ENCODE measurements at places on chromosomes 3 and 15.

DNA sequence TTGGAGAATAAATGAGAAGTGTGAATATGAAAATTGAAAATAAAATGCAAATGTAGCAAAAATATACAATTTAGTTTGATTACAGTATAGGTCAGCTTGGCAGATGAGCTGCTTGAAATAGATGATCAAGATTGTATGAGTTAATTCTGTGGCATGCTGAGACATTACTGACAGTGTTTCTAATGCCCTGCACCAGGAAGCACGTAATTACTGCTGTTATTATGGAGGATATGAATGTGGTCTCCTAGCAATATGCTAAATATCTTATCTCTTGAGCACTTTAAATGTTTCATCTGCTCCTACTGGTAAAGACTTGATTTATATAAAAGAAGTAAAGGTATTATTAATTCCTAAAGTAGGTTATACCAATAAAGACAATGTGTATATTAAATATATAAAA lies 1015.5 kb downstream of the PLOD2 start:
- DNase-seq: no peak

GRCh38 chr3:183349421-183350157 lies 78.8 kb downstream of the MCF2L2 start:
- DNase-seq: no peak

DNA sequence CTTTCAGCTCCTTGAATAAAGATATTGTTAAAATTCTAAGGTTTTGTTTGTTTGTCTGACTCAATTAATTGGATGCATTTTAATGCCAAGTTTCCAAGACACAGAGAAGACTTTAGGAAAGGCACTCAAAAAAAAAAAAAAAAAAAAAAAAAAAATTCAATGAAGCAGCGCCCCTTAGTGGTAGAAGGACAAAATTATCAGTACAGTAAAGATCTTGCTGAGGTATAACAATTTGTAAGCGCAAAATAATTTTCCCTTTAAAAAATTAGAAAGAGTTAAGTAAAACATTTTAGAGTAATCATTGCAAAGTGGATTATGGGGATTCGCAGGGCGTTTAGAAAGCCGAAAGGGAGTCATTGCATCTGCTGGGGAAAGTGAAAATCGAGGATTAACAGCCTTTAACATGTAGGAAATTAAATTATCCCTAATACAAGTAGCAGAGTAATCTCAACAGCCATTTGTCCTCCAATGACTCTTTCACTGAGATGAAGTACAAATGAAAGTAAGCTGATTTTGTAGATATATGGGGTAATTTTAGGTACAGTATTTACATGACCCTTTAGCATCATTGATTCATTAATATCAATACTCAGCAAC lies 5.8 kb upstream of the DIS3L start:
- no peak for DNase-seq

DNA sequence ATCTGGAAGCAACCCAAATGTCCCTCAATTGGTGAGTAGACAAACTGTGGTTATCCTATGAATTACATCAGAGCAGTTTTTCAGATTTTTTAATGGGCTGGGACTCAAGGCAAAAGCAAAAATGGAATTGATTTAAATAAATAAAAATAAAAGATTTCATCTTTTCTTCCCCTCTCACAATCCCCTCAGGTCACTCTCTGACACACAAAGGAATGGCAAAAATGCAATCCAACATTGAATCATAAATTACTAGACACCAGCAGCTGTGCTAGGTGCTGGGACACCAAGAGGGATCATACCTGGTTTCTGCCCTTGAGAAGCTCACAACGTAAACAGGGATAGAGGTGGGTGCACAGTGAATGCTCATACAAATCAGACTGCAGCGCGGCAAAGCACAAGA lies 58.8 kb downstream of the CPN2 start:
- no peak for DNase-seq

GRCh38 chr3:89419647-89420241 lies 312.3 kb downstream of the EPHA3 start:
- DNase-seq: no peak

DNA sequence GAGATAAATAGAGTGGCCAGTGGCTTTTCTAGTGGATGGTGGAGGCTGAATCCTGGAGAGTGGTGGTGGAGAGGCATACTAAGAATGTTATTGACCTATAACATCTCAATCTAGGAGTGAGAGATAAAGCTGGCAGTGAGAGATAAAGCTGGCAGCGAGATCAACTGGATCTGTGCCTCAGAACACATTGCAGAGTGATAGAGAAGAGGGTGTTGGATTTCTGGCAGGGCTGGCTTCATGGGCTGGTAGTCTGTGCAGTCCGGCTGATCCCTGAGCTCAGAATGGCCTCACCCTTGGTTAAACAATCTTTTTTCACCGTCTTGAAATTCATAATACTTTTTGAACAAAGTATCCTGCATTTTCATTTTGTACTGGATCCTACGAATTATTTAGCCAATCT lies 221.2 kb downstream of the NLGN1 start:
- no peak for DNase-seq

DNA sequence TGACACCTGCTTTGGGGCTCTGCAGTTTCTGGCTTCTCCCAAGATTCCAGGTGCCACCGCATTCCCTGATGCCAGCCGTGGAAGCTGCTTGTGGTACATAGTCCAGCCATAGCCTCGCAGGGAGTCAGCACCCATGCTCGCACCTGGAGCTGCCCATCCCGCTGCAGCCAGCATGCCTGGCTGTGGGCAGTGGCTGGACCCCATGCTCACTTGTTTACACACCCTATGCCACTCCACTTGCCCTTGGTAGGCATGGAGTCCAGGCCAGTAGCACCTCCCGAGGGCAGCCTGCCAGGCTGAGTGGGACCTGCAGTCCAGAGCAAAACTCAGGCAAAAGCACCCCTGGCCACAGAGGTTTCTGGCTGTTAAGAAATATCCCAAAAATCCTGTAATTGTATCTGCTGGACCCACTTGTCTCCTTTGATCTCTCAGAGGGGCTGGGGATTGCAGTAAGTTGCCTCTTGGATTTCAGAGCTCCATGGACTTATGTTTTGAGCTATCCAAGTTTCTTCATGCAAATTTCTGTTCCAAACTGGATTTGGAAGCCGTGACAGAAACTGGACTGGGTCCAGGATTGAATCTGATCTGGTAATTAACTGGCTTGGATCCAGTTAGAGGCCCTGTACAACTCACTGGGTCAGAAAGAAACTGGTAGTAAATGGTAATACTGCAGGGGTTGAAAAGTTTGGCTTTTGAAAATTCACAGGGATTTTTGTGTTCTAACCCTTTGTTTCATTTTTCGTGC lies 149.3 kb downstream of the FMN1 start:
- no peak for DNase-seq

- no peak for DNase-seq
Measured at GRCh38 chr15:45664451-45664850, 29.6 kb downstream of the SQOR start.

- no peak for DNase-seq
Measured at GRCh38 chr3:3665961-3666640, 133.1 kb upstream of the LRRN1 start.

- no peak for DNase-seq
Measured at GRCh38 chr15:60798821-60799220, 319.9 kb upstream of the ICE2 start.

DNA sequence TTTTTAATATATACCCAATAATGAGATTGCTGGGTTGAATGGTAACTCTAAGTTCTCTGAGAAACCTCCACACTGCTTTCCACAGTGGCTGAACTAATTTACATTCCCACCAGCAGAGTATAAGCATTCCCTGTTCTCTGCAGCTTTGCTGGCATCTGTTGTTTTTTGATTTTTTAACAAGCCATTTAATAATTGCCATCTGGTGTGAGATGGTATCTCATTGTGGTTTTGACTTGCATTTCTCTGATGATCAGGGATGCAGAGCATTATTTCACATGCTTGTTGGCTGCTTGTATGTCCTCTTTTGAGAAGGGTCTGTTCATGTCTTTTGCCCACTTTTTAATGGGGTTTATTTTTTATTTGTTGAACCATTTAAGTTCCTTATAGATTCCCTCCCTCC lies 75.0 kb upstream of the EPHB3 start:
- DNase-seq: no peak

- no peak for DNase-seq
Measured at GRCh38 chr3:15051531-15051930, 13.6 kb downstream of the MRPS25 start.

DNA sequence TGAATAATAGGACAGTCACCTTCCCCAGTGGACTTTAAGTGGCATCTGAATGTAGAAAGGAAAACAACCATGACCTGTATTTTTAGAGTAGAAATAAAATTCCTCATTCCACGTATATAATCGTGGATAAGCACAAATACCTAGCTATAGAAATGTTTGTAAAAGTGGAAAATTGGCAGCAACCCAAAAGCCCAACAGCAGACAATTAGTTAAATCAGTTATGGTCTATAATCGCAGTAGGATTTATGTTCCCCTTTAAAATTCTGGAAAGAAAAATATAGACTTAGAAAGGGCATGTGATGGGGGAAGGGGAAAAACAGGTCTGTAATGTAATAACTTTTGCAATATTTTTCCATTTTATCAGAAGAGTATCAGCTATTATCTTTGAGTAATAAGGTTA lies 241.9 kb upstream of the ST8SIA2 start:
- DNase-seq: no peak

GRCh38 chr3:77667901-77668300 lies 628.0 kb downstream of the ROBO2 start:
- no peak for DNase-seq

- no peak for DNase-seq
Measured at GRCh38 chr3:128613083-128613829, 37.4 kb downstream of the RPN1 start.

DNA sequence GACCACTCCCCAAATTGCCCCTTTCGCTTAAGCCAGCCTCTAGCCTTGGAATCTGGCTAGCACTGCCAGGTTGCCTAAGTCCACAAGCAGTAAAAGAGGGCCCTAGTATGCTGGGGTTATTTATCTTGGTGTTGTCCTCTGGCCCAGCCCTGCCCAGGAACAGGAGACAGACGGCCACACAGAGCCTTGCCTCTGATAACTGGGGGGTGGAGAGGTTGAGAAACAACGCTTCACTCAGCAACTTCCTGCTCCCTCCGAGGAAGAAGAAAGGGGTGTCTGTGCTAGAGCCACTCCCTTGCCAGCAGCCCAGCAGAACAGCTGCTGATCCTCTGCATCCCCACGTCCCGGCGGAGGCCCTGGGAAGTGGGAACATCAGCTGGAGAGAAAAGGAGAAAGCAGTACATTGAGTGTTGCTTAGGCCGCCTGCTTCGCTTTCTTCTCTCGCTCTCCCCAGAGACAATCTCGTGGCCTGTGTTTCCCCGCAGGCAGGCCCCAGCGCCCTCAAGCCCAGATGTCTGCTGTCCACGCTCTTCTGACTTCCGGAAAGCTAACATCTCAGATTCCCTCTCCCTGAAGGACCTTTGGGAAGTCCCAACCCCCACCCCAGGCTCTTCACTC lies 22.6 kb upstream of the C3orf70 start:
- no peak for DNase-seq

GRCh38 chr3:173351886-173352285 lies 45.7 kb upstream of the NLGN1 start:
- no peak for DNase-seq

GRCh38 chr3:126912491-126913195 lies 70.3 kb upstream of the PLXNA1 start:
- no peak for DNase-seq

DNA sequence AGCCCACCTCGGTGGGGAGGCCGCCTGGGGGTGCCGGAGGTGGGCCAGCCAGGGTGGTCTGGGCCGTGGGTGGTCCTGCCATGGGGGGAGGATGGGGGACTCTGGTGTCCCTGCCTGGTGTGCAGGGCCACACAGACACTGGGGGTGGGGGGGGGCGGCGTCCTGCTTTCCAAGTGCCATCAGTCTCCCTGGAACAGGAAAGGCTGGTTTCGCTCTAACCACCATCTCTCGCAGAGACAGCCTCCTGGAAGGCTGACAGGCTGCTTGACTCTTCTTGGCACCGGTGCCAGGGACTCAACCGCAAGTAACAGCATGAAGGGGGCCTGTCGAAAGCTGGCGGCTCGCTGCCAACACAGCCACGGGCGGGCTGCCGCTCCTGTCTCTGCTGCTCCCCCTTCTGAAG lies 40.3 kb downstream of the RGMA start:
- DNase-seq: no peak

GRCh38 chr3:11498646-11499045 lies 145.1 kb downstream of the VGLL4 start:
- no peak for DNase-seq

GRCh38 chr3:179071323-179072099 lies at the start of gene ZMAT3:
Gene ZMAT3 (minus strand): TSS chr3:179071809. CDS start chr3:179067752, 4,057 bp downstream.
- peak; percentile 92 for DNase-seq

- DNase-seq: no peak
Measured at GRCh38 chr15:69994429-69995205, 103.1 kb downstream of the TLE3 start.
